ENCODE measurements at places on chromosomes 16 and 17.

GRCh38 chr16:23149267-23149992, at the start of gene USP31:
TSS of gene USP31 (minus strand) at chr16:23149452. CDS start at chr16:23149270, 182 bp downstream.
- peak; percentile 75 for DNase-seq

GRCh38 chr16:62034231-62035114, 1.8 kb downstream of the CDH8 start:
- no peak for DNase-seq

GRCh38 chr17:43118679-43119615, 6.2 kb downstream of the BRCA1 start:
- no peak for DNase-seq

GRCh38 chr16:70267516-70267915, 15.8 kb upstream of the EXOSC6 start:
- no peak for DNase-seq
